ENCODE measurements at places on chromosomes 12 and 14. TPM values are rescaled to one million over a fixed set of nuclear protein-coding genes. Genes with fewer than 3 reads are reported as not detected.

GRCh38 chr12:31874961-31875608, 84.1 kb upstream of the RESF1 start:
- no peak for DNase-seq

DNA sequence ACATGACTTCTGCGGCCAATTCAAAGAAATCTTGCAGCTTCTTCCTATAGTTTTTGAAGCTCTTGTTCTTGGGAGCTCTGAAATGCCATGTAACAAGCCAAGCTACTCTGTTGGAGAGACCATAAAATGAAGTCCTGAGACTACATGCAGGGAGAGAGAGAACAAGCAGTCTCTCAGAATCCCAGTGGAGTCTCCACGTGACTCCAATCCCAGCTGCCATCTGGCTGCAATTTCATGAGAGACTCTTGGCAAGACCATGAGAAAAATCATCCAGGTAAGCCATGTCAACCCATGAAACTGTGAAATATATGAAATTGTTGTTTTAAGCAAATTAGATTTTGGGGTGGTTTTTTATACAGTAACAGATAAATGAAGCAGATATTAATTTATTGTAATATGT, 54.4 kb downstream of the KLRG1 start:
- DNase-seq = no peak

Gene FAIM2
- 3.4 TPM for total RNA-seq

Gene DIO2
- total RNA-seq = 22.3 TPM

Gene LMO3
- total RNA-seq = 6.6 TPM

DNA sequence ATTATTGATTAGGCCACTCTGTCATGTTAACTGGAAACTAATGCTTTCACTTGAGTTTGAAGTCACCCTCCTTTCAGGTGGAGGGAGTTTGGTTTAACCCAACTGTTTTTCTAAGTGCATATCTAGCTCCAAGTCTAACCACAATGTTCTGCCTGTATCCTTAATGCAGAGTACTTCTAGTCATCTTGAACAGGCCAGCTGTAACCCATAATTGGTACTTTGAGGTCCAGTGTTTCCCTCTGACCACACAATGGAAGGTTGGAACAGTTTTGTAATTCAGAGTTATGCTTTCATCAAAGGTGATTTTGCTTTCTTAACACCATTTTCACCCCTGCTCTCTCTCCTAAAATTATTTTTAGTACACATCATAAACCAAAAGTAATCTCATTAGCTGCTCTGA, 237.2 kb upstream of the DCN start:
- DNase-seq = no peak

Data from Peyer's patch (tissue), 4 donors.